Naive B cell (primary cell): ENCODE measurements at places on chromosomes 4 and X.

- H3K36me3 ChIP-seq: peaks cover 29% of the 10 kb centered on the region
- no peaks in the 10 kb centered on the region for H3K4me1 ChIP-seq
- no peak overlapping the region for H3K4me3 ChIP-seq
- H3K27ac ChIP-seq: no peak overlapping the region
- no peak for DNase-seq
- H3K27me3 ChIP-seq: no peaks in the 10 kb centered on the region
Observed at GRCh38 chr4:159248384-159249178, 145.7 kb downstream of the RAPGEF2 start.

DNA sequence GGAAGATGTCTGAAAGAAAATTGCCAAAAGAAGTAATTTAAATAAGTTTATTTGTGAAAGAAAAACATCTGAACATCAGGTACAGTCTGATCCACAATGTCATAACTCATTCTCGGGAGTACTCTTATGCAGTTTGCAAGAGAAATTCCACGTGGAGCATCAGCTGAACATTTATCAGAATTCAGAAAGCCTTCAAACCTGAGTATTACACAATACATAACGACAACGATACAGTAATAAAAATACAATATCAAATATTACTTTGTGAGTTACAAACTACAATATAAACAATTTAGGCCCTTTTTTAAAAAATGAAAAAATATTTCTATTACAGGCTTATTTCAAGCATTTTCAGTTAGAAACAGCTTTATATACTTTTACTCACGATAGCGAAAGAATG lies 116.4 kb downstream of the RAB28 start:
- no peak overlapping the region for H3K4me3 ChIP-seq
- H3K36me3 ChIP-seq: peaks cover 12% of the 10 kb centered on the region
- no peaks in the 10 kb centered on the region for H3K4me1 ChIP-seq
- H3K27me3 ChIP-seq: no peaks in the 10 kb centered on the region
- no peak for DNase-seq

DNA sequence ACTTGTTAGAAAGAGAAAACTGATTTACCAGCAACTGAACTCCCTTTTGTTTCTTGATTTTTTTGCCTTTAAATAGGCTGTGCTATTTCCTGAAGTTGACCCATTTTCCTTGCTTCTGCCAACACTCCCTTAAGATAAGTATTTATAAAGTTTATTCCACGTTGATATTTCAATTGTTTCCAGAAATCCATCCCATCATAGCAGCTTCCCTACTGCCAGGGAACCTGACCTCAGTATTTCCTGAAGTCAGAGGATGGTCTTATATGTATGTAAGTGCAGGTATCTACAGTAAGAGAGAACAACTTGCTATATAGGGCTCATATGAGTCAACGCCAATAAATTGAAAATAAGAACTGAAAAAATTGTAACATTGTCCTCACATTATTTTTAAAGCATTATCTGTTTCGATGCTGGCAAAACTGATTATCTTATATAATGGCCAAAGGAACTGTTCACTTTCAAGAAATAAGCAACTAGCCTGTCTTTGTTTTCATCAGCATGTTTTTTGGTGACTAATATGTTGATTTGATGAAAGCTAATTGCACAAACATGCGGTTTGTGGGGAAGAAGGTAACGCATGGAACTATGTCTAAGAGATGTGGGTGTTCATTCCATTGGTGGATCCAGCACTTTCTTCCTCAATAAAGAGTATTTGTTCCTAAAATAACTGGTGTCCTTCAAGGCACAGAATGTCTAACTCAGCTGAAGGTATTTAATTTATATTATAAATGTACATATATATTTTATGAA lies 4.7 kb downstream of the LIMCH1 start:
- H3K4me1 ChIP-seq: no peaks in the 10 kb centered on the region
- H3K4me3 ChIP-seq: no peak overlapping the region
- H3K36me3 ChIP-seq: no peaks in the 10 kb centered on the region
- DNase-seq: no peak

- H3K27ac ChIP-seq: peak within 1 kb of the TSS; percentile 4
- peak within 1 kb of the TSS; percentile 47 for H3K4me3 ChIP-seq
- H3K4me1 ChIP-seq: no peaks in the 10 kb centered on the region
- DNase-seq: no peak
- no peaks in the 10 kb centered on the region for H3K36me3 ChIP-seq
- peaks cover 31% of the 10 kb centered on the region for H3K27me3 ChIP-seq
Observed at GRCh38 chrX:73214426-73215094, at the start of gene NAP1L2. Gene NAP1L2, minus strand, starts transcription at chrX:73214851. Its CDS starts 359 bp downstream, at chrX:73214492.
